Parietal lobe (tissue), 2 donors: ENCODE measurements at places on chromosomes 4 and X. TPM values are rescaled to one million over a fixed set of nuclear protein-coding genes. Genes with fewer than 3 reads are reported as not detected.

DMP1 gene
- total RNA-seq, result not detected

GYG2 gene
- total RNA-seq, result 5.6 TPM

TEX28 gene
- not detected for total RNA-seq

TMPRSS11A gene
- total RNA-seq, result not detected

GABRA4 gene
- total RNA-seq, result 54.1 TPM

RAB40AL gene
- 5.6 TPM for total RNA-seq

KDM5C gene
- total RNA-seq, result 137 TPM

SOX3 gene
- total RNA-seq, result 4.7 TPM

SPACA5 gene
- total RNA-seq, result not detected

PABPC1L2B gene
- total RNA-seq, result not detected

CCKAR gene
- 0.31 TPM for total RNA-seq

ASB9 gene
- 1.6 TPM for total RNA-seq

CT45A9 gene
- not detected for total RNA-seq

HMX1 gene
- 0.63 TPM for total RNA-seq

TENM3 gene
- 48.2 TPM for total RNA-seq

ZDHHC15 gene
- 19.4 TPM for total RNA-seq

HEPH gene
- 4.7 TPM for total RNA-seq

IQCM gene
- total RNA-seq, result not detected

SEC24B gene
- 38.8 TPM for total RNA-seq

MAGEC1 gene
- total RNA-seq, result not detected

UCHL1 gene
- 918 TPM for total RNA-seq
